ENCODE measurements at places on chromosomes 12 and 14. TPM values are rescaled to one million over a fixed set of nuclear protein-coding genes. Genes with fewer than 3 reads are reported as not detected.

The GUCY2C gene
- total RNA-seq, result not detected

- DNase-seq, result peak; percentile 71
These were observed 51.2 kb upstream of the CERS5 start for GRCh38 chr12:50218386-50218785.

The GPR84 gene
- not detected for total RNA-seq

The BICDL1 gene
- not detected for total RNA-seq

DNA sequence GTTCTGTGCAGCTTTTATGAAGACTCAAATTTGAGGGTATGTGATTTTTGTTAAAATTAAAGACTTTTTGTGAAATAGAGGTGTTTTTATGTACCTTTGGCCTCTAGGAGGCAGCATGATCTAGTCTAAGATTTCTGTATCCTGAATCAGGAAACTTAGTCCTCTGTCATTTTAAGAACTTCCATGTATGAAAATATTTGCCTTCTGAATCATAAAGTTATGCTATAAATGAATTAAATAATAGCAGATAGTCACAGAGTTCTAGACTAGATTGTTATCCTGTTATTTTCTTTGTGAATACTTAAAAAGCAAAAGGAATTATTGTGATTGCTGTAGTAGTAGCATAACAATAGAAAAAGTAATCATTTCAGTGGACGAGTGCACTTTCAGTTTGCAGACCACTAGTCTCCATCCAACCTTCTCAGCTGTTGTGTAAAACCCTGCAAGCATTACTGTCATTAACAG lies 56.3 kb downstream of the FGD4 start:
- peak; percentile 82 for DNase-seq

DNA sequence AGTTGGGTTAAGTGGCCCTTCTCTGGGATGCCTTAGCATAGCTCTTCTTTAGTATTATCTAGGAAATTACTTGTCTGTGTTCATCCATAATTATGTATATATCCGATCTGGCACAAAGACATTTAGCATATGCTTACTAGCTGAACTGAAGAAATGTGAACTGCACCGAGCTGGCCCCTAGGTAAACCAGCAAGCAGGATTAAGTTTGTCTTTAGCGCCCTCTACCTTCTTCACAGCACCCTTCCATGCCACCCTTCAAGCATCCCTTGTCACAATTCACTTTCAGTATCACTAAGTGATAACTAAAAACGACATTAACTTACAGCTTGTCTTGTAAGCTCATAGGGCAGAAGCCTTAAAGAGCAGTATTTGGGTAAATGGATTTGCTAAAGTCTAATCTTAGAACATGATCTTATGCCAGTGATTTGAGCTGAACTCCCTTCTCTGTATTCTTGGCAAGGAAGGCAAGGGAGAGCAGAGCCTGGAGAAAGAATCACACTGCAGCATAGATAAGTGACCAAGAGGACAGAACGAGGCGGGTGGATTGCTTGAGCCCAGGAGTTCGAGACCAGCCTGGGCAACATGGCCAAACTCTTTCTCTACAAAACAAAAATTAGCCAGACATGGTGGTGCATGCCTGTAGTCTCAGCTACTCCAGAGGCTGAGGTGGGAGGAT lies 2.6 kb upstream of the HAL start:
- DNase-seq, result peak; percentile 61

DNA sequence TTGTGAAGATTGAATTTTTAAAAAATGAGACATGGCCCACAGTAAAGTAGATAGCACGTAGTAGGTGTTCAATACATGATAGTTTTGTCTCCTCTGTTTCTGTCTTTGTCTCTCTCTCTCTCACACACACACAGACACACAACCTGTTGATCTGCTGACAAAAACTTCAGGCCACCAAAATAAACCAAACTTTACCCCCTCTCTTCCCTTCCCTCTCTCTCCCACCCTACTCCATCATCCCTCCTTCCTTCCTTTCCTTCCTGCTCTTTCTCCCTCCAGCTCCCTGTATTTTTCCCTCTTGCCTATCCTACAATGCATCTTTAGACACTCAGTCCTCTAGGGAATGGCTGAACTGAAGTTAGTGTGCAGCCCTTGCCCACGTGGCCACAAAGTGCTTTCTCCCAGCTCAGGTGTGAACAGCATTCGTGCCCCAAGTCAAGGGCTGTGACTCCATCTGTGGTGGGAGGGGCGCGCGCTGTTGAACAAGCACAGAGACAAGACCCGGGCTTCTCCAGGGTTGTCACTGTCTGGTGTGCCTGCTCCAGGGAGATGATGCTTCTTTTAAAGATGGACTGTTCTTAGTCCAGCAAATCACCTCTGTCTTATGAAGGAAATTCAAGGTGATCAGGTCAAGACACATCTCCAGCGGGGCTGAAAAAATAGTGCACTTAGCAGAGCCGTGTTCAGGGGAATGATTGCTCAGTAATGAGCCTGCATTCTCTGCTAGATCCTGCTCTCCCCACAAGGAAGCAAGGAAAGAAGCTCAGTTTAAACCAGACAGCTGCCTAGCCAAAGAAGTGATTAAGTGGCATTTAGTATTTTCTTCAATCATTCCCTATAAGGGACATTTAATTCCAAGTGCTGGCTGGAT lies 75.3 kb downstream of the WSCD2 start:
- DNase-seq, result no peak

The TRPV4 gene
- total RNA-seq, result 1.1 TPM

- DNase-seq, result no peak
These were observed 20.0 kb upstream of the HIF1A start for GRCh38 chr14:61675291-61675690.

The LTBP2 gene
- total RNA-seq, result 26.7 TPM

The TUBA1C gene
- 1,420 TPM for total RNA-seq

DNA sequence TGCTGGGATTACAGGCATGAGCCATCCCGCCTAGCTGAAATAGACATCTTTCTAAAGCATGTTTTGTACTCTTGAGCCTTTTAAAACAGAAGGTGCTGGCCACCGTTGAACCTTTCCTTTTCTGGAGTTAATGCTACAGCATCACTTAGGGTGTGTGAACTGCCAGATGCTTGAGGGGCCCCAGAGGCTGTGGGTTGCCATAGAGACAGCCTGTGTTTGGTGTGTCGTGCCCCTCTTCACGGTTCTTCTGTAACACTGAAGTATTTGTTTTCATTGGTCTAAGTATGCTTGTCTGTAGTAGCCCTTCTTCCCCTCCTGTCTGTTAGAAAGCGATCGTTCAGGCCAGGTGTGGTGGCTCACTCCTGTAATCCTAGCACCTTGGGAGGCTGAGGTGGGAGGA lies 30.8 kb downstream of the PLEKHG3 start:
- no peak for DNase-seq

DNA sequence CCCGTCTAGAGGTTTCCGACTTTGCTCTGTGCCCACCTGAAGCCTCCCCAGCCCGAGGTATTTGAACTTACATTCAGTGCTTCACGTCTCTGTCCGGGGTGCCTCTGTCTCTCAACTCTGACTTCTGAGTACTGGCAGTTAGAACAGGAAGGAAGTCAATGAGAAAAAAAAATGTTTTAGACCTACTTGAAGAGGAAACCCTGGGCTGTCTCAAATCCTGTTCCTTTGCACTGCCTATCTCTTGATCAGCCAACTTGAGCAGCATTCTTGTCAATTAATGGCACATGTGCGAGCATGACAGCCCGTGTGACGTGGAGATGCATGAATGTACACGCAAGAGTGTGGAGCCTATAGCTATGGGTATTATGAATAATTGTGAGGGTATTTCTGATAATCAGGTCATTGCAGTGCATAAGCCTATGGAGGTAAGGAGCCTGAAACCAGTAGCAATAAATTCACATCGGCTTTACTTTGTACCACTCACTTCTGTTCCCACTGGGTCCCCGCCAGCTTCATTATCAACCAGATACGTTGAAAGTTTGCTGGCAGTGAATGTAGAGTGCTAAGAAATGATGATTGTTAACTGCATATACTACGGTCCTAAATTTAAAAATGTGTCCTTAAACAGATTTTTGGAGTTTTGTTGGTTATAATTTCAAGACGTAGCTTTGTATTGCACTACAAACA lies at the start of gene ARHGDIB:
TSS of gene ARHGDIB (minus strand) at position 136 of the 687 bp plus-strand sequence. CDS start 10,889 bp downstream, outside the sequence.
- no peak for DNase-seq

DNA sequence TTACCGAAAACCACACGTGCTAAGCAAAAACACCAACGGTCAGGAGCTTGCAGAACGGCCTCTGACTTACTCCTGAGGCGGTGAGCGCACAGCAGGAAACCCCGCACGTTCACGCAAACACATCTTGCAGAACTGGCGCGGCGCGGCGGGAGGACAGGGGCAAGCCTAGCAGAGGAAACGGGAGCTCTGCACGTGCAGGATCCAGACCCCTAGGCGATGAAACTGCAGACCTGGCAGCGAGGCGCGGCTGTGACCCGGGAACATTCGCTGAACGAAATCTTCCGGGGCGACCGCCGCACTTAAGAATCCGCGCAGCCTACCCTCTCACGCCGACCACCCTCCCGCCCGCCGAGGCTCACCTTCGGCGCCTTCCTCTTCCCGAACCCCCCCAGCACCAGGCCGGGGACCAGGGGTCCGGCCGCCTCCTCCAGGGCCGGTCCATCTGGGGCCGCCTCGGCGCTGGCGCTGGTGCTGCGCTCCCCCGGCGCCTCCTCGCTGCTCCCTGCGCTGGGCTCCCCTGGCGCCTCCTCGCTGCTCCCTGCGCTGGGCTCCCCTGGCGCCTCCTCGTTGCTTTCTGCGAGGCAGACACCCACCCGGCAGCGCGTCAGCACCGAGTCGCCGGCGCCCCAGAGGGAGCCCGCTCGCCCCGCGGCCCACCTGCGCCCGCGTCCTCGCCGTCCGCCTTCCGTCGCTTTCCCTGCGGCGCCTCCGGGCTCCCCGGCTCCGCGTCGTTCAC lies 615 bp downstream of the DDX51 start:
- DNase-seq, result no peak

The RPL10L gene
- total RNA-seq, result not detected

DNA sequence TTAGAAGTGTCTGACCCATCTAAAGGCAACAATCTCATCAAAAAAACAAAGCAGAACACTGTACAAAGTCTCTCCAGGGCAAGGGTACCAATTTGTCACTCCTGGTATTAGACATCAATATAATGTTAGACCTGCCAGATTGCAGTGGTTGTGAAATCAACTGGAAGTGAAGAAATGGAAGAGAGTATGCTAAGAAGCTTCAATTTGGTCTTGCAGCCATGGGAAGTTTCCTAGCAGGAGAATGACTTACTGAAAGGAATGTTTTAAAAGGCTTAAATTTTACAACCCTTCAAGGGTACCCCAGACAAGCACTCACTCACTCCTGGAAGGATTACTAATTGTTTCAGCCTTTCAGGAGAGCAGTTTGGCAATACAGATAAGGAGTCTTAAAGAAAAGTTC lies 18.9 kb downstream of the LLPH start:
- DNase-seq, result no peak

GRCh38 chr12:5505116-5505515 lies 73.2 kb downstream of the NTF3 start:
- DNase-seq, result no peak

The ALKBH1 gene
- total RNA-seq, result 10.8 TPM

- no peak for DNase-seq
These were observed 148.5 kb downstream of the FOXN3 start for GRCh38 chr14:89268514-89268913.

DNA sequence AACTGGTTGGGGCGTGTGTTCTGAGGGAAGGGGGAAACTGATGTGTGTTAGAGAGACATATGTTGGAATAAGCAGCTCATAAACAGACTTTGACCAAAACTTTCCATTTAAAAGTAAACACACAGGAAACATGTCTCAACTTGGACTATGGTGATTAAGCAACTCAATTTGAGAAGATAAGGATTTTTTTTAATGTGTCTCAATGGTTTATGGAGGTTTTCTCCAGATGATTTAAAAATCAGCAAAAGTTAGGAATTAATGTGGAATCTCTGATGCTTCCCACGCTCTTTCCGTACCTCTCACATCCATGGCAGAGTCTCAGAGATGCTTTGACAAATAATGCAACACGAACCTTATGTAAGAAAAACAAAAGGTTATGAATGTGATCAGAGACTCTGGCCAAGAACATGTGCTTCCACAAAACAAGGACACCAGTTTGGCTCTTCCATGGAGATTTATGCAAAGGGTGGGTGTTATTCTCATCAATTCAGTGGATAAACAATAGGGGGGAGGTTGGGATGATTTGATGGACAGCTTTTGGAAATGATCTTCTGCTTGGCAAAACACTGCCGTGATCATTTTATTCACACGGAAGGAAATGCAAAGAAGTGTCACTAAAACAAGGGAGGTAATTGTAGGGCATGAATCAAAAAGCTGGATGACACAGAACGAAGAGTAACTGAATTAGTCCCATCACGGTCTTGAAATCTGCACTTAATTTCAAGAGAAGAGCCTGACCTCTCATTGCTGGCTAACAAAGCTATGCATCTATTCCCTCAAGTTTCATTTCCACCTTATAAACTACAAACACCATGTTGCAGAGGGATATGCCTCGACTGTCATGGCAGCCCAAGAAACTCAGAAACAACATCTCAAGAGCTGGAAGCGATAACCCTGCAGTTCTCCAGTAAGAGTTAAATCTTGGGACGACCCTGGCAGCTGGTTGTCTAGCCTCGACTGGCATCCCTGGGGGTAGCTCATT lies 76.5 kb downstream of the FOXN3 start:
- DNase-seq, result peak; percentile 75

DNA sequence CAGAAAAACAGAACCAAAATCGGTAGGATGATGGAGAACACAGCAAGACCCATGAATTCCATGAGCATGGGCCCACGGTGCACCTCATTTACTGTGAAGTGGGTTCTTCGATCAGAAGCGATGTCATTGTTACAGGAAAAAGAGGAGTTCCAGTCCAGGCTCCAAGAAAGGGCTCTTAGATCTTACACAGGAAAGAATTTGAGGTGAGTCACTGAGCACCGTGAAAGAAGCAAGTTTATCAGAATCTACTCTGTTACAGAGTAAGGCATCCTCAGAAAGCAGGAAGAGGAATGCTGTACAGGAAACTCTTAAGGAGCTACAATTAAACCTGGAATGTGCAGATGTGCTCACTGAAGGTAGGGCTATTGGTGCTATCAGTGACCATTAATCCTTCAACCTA lies 11.6 kb upstream of the CHFR start:
- peak; percentile 7 for DNase-seq

DNA sequence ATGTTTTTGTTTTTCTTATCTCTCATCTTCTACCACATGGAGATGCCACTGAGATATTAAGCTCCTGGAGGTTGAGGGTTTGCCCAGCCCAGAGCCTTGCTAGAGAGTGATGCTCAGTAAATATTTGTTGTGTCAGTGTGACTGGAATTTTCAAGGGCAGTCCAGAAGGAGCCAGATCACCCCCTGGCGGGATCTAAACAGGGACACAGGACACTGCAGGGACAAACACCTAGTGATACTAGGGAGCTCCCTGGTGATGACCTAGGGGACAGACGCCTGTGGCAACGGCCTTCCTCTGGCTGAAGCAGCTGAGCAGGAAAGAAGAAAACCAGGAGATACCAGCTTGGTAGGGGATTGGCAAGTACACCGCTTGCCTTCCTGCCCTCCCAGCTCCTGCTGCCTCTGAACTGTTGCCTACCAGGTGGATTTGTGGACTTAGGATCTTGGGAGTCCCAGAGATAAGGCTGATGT lies 714.4 kb upstream of the TBX3 start:
- DNase-seq, result no peak

The CLEC2B gene
- 0.56 TPM for total RNA-seq
